ENCODE measurements at places on chromosomes 1 and 21.

DNA sequence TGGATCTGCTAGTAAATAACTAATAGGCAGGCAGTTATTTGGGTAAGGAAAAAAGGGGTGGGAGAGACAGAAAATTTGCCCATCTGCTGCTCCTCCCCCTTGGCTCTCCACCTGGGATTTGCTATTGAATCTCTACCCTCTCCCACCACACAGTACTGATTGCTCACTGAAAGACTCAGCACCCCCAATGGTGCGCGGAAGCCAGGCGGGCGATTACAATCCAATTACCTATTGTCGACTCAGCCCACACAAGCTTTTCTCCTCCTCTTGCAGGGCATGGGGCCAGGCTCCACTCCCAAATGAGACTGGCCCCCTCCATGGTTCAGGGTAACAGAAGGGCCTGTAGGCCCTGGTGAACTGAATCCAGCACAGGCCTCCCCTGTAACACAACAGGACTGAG is 2.7 kb upstream of the HMGN2 start:
- no peak for DNase-seq

- DNase-seq, result no peak
These were observed 601.9 kb downstream of the MRPL39 start for GRCh38 chr21:25005388-25005787.

GRCh38 chr1:149997585-149998262 is 12.8 kb downstream of the OTUD7B start:
- no peak for DNase-seq

- DNase-seq, result no peak
These were observed 122.8 kb upstream of the RAB4A start for GRCh38 chr1:229148041-229148671.

DNA sequence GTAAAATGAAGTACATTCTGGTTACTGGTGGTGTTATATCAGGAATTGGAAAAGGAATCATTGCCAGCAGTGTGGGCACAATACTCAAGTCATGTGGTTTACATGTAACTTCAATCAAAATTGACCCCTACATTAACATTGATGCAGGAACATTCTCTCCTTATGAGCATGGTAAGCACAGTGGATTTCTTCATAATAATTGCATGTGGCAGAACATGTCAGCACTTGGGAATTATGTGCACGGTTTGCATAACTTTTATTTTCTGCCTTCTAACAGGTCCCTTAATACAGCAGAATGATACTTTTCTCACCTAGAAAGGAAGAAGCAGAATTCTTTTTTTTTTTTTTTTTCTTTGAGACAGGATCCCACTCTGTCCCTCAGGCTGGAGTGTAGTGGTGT is 3.8 kb downstream of the CTPS1 start:
- DNase-seq, result no peak

DNA sequence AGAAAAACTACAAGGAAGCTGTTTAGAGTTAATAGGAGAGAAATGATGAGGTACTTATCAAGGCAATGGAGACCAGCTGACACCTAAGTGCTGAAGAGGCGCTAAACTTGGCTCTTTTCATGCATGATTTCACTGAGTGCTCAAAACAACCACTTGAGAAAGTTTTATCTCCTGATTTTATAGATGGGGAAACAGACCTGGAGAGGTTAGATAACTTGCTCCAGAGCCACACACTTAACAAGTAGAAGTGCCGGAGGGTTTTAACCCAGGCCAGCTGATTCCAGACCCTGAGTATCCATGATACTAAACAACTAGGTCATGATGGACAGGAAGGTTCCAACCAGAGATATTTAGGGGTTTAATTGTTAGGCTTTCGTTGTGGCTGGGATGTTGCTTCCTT is 25.9 kb downstream of the UBE2U start:
- no peak for DNase-seq

- no peak for DNase-seq
These were observed 57.2 kb downstream of the LAMC1 start for GRCh38 chr1:183080406-183080805.

GRCh38 chr1:7536891-7537591 is 234.1 kb upstream of the VAMP3 start:
- no peak for DNase-seq

DNA sequence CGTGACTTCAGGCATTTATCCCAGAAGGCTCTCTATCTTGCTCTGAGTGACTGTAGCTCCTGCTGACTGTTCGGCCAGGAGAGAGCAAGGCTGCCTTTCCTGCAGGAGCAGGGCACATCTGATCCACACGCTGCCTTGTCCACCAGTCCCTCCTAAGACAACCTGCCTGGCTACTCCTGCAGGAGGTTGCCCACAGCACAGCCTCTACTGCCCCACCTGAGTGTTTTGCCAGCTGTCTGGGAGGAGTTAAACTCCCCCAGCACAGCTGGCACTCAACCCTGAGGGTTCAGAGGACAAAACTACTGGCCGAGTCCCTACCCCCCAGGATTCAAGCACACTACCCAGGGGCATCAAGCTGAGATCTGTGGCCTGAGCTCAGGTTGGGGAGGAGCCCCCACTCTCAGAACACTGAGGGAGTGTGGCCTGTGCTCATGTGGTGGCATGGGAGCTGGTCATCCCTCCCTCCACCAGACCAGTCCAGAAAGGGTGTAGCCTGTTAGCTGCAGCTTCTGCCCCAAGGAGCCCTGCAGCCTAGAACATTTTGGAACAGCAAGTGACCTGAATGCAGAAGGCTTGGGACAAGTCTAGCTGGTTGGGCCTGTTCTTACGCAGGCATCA is 237.3 kb downstream of the SLC44A5 start:
- no peak for DNase-seq
